Amygdala (tissue), 56 donors: ENCODE measurements at places on chromosomes 2 and 18.

GRCh38 chr2:120691410-120691809, 44.3 kb upstream of the GLI2 start:
- no peak for DNase-seq

DNA sequence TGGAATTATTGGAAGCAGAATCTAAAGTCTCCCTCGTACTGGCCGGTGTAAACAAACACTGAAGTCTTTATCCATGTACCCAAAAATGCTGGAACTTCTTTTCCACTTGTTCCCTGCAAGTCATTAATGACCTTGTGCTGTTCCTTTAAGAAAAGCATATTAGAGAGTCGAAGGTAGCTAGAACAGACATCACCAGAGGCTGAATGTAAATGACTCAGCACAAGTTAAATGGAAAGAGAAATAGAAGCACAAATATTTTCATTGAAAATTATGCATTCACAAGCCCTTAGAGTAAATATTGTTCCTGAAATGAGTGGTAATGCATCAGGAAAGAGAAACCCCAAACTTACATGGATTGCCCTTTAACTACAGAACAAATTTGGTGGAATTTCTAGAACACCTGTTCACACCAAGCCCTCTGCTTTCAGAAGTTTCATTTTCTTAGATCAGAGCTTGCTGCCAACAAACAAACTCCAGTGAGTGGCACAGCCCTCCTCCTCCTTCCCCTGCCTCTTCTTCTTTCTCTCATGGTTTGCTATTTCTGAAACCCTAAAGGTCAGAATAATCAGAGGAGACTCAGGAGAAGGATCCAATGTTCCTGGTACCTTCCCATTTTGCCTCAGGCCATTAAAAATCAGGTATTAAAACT, 264.3 kb downstream of the TXNL1 start:
- DNase-seq = no peak

DNA sequence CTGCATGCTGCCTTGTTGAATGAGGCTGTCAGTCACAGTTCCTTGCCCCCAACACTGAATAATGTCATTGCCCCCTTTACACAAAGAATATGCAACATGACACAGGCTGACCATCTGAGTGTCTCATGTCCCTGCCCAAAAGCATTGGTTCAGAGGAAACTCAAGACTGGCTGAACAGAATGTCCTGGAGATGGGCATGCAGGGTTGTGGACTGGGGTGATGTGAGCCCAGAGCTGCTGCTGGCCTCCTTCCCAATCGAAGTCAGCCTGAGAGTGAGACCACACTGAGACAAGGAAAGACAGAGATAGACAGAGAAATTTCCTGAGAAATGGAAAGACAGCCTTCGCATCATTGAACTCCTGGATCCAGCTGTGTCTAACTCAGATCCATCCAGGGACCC, 110.1 kb downstream of the PID1 start:
- no peak for DNase-seq

DNA sequence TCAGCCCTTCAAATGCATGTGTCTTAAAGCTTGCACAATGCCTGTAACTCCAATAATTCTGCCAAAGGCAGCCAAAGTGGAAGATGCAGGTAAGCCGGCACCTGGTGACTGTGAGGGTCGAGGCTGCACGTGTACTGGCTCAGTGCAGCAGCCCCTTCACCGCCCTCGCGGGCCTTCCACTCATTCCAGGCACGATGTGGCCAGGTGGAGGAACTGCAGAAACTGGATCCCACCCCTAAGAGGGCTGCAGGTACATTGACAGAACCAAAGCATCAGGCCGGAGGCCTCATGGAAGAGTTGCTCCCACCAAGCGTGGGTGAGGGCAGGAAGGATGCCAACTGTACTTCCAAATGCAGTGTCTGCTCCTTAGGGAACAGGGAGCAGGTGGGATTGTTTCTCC, 253.4 kb downstream of the HDAC4 start:
- DNase-seq = no peak

- DNase-seq = no peak
These were observed 137.7 kb downstream of the TANC1 start for GRCh38 chr2:159106109-159106508.

GRCh38 chr2:160294339-160294803, 94.3 kb upstream of the ITGB6 start:
- no peak for DNase-seq

- no peak for DNase-seq
These were observed 31.6 kb upstream of the CCBE1 start for GRCh38 chr18:59728816-59729215.
